ENCODE measurements at places on chromosomes 2 and 18.

DNA sequence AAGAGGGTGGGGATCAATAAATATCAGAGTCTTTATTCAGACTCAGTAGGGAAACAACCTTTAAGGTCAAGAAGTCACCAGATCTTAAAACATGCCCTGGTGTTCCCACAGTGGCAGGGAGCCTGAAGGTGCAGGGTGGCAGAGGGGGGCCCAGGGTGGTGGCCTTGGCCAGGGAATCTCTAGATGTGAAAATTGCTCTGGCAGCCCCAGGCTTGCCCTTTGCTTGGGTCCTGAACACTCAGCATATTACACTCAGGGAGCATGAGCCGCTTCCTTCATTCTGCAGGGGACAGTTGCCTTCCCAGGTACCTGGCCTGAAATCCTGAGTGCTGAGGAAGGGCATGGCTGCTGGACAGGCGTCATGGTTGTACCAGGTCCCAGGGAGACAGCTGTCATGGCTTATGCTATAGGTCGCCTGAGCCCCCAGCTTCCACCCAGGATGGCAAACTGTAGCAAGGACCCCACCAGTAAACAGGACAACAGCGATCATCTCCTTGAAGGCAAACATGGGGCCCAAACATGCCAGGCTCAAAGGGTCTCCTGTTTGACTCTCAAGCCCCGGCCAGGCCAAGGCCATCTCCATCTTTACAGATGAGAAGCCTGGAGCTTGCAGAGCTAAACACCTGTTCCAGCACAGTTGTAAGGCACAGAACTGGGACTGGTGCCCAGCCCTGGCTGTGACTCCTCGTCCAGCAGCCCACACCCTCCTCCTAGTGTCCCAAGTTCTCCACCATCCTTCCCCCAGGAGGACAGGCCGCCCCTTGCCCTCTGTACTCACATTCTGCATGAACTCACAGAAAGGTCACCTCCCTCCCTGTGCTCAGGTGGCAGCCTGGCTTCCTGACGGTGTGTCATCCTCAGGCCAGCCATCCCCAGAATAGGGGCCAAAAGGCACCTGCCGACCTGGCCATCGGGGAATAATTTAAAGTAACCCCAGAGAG lies 14.6 kb downstream of the ABCG8 start:
- DNase-seq, result no peak

DNA sequence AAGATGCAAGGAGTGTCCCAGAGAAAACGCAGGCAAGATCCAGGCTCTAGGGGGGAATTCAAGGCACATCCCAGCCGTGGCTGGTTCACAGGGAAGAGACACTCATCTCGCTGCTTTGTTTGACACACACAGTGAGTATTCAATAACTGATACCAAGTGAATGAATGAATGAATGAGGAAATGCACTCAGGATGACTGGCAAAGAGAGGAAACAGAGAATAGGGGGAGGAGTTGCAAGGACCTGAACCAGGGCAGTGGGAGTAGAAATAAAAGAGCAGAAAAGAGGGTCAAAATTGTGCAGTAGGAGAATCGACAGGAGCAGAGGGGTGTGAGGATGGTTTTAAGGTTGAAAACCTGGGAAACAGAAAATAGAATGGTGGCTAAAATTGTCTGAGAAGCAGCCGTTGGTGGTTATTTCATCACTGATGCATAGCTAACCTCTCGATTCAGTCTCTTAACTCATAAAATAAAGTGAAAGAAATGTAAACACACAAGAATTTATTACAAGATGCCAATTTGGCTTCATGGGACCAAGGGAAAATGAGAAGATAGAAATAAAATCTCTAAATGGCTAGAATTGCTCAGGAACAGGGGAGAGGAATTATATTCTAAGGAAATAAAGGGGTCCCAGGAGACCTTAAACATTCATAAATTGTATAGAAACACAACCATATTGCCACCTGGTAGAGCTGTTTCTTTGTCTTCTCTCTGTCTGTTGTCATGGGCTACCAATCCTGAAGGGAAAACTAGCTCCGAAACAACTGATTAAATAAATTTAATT lies 63.9 kb upstream of the PHLPP1 start:
- DNase-seq, result no peak

- no peak for DNase-seq
Measured at GRCh38 chr2:119464981-119465380, 33.3 kb downstream of the TMEM37 start.

GRCh38 chr2:15559379-15560139 lies 1.6 kb downstream of the NBAS start:
- no peak for DNase-seq

GRCh38 chr2:20988905-20989304 lies 55.0 kb downstream of the APOB start:
- no peak for DNase-seq

GRCh38 chr18:13362607-13363006 lies 144.0 kb downstream of the LDLRAD4 start:
- DNase-seq, result no peak

DNA sequence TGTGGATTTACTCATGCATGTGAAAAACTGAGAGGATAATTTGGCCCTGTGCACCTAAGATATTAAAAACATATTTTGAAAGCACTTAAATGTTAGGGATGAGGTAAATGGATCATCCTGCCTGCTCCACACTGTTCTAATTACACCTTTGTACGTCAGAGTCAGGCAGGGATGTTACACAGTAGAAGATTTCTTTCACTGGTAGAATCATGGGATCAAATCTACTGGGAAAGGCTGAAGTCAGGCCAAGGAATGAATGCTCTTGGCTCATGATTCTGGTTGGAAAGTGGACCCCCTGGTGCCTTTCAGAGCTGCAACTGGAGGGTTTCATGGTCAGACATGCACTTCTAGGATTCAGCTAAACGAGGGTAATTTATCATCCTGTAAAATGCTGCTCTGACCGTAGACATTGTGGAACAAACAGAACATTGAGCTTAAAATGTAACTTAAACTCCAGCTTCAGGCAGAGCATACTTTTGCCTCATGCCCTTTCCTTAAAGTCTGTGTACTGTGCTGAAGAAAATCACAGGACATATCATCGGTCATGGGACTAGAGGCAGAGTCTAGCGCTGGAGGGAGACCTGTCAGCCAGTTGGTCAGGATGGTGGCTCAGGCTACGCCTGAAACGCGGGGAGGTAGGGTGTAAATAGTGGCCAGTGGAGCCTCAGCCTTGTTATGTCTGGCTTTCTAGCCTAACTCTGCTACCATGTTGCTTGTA lies 4.9 kb downstream of the KCNE4 start:
- no peak for DNase-seq

All from fibroblast of skin of back (primary cell).